ENCODE measurements at places on chromosomes 3 and 15.
A peak's percentile ranks its signal among the peaks of the same experiment; 100 is the strongest.

DNA sequence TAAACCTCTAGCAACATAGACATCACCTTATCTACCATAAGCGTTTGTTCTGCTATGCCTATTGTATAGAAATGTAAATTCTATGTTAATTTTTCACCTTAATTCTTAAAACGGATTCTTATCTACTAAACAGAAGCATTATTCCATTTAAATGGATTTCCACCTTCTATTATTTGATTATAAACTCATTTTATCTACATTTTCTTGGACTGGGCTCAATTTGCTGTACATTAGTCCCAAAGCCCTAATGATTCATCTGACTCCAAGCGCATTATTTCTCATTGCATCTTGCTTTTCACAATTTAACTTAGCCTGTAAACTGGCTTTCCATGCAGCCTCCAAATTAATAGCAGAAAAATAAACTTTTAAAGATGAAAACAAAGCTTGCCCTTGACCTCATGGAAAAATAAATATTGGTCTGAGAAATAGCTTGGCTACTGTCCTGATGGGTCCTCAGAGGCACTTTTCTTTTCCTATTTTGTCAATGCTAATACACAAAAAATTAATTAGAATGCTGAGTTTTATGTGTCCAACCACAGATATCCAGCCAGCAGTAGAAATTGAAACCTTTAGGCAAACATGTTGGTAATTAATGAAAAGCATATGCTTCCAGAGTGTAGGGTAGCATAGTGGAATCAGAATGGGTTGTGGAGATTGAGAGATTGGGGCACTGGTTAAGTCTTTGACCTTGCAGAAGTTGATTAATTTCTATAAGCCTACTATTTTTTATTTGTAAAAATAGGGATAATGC is 81.4 kb upstream of the CFAP20DC start:
- DNase-seq = no peak

GRCh38 chr3:40465111-40465407 is 7.9 kb downstream of the RPL14 start:
- DNase-seq = no peak

GRCh38 chr15:29812384-29812694 is 9.9 kb downstream of the TJP1 start:
- DNase-seq = no peak

- peak; percentile 74 for DNase-seq
Measured at GRCh38 chr15:84151205-84151931, 84.2 kb upstream of the GOLGA6L4 start.

- DNase-seq = no peak
Measured at GRCh38 chr3:7867587-7867986, 634.0 kb upstream of the LMCD1 start.

DNA sequence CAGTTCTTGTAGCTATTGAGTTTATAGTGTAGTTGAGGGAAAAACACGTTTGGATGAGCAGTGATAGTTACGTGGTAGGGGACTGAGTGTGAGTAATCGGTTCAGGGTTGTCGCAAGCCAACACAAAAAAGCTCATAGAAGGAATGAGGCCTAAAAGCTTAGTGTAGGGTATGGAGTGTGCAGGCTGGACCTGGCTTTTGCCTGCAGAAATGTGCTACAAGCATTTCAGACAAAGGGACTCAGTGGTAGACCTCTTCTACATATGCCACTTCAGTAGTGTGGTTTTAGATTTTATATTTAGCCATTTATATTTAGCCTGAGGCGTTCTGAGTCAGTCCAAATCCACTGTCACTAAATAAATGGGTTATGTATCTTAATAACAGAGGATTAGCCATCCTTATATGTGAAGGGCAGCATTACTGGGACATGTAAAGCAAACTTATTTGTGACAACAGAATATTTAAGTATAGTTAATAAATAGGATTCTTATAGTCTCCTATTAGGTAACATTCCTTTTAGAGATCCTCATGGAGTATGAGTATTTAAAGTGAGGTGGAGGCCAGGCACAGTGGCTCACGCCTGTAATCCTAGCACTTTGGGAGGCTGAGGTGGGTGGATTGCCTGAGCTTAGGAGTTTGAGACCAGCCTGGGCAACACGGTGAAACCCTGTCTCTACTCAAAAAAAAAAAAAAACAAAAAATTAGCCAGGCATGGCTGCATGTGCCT is 21.8 kb downstream of the ATP2C1 start:
- DNase-seq = no peak

DNA sequence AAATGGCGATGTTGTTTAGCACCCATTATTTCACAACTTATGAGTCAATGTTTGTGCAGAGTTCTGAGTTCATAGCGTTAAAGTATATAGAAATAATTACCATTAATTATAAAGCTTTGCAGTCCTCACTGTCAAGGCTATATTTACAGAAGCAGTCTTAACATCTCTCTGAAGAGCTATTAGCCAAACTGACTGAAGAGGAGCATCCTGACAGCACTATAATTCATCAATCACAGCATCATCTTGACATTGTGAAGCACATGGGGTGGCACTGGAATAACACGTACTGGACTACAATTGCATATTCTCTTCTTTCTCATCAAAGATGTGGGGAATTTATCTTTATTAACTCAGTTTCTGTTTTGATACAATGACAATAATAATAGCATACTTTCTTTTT is 260.6 kb upstream of the MME start:
- no peak for DNase-seq

DNA sequence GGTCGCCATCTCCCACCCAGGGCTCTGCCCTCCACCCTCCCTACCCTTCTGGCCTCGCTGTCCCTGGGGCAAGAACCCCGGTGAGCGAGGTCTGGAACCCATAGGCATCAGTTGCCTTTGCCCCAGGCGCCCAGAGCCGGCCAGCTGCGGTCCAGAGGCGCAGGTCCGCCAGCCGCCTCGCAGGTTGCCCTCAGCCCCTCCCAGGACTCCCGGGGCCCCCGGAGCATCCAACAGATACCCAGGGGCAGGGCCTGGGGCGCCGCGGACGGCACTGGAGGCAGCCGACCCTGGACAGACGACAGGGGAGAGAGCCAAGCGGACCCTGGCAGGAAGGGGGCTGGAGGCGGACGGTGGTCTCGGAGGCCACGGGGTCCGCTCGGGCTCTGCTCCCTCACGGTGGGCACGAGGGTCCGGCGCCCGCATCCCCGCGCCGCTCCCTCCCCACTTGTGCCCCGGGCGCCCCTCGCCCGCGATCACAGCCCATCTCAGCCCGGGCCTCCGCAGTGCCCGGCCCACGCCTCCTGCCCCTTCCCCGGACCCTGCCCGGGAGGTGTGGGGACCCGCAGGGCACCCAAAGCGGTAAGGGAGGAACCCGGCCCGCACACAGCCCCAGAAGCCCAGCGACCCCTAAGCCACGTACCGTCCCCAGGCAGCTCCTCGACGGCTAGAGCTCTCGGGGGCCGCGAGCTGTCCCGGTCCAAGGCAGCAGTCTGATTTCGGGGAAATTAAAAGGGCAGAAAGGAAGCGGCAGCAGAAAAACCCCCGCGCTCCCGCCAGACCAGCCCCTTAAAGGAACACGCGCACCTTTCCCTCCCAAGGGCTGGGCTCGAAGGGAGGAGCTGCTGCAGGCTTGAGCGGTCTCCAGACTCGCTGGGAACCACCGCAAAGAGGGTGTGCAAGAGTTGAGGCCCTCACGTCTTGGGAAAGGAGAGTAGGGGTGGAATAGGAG is at the start of gene HAPLN3:
Gene HAPLN3 (minus strand): TSS at position 726 of the 949 bp plus-strand sequence. CDS start 8,246 bp downstream, outside the sequence.
- DNase-seq = no peak

DNA sequence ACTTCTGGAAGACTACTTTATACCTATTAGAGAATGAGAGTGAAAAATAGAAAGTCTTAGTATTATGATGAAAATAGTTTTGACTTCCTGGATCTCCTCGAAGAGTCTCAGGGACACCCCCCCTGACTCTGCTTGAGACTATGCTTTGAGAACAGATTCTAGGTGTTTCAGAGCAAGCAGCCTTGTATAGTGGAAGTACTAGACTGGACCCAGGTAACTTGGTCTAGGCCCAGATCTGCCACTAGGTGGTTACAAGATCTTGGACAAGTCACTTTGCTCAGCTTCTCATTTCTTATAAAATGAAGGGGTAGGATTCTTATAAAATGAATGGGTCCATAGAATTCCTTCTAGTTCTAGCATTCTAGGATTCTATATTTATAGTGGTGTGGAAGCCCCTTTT is 9.1 kb downstream of the ABHD5 start:
- DNase-seq = no peak

DNA sequence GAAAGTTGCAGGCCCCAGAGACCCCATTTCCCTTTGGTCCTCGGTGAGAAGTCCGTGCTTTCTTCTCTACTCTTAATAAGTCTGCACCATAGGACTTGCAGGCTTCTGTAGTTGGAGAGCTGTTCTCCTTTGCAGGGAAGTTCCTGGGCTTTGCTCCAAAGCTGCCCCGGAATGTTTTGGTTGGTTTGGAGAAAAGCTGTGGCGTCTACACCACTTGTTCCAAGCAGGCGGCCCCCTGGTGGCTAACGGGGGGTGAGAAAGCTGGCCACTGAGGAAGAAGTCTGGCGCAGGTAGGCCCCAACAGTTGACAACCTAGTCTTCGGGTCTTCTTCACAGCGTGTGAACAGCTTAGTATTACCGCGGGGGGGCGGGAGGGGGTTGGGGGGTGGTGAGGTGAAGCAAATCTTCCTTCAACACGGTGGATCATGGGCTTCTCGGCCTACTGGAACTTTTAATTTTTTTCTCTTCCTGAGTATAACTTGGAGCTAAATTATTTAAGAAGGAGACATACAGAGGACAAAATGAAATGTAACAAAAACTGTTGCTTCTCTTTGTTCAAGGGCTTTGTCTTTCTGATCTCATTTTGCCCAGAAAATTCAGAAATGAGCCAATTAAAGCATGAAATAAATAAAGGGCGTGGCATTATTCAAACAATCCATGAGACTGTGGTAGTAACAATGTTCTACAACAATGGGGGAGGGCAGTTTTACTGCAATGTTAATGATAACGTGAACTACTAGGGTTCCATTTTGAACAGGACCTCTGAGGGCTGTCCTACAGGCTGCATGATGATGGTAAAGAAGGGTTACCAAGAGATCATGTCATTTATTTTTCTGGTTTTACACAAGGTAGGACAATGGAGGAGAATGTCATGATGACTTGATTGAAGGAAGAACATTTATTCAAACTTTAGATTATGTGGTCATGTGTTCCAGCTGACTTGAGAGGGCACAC is 2.2 kb upstream of the THRB start:
- DNase-seq = peak; percentile 42

DNA sequence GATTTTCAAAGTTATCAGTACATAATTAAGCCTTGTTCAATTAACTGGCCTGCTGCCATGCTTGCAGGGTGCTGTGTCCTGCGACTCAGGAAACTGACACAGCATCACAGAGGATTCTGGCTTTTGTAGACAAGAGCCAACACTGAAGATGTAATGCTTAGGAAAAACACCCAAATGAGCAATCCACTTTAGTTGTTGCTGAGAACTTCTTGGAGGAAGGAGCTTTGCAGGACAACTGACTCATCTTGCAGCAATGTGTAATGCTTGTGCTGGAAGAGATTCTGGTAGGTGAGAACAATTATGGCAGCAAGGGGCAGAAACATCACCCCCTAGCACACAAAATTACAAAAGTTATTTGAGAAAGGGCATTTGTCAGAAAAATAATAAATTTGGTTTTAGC is 67.6 kb downstream of the NLGN1 start:
- DNase-seq = no peak

DNA sequence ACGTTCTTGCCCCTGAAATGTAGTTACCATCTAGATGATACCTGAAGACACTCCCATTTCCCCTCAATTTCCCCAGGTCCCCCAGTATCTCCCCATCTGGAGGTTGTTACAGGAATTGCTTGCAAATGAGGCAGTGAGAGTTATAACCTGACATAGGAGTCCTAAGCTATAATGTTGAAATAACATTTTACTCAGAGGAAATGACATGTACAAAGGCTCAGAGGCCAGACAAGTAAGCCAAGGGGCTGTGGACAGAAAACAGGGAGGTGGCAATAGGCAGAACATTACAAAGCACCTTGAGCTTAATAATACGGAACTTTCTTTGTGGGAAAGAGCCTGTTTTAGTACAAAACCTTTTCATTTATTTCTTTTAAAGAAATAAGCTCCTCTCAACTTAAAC is 171.9 kb downstream of the FRMD5 start:
- DNase-seq = no peak

- no peak for DNase-seq
Measured at GRCh38 chr15:96328877-96329195, 1.7 kb upstream of the NR2F2 start.

DNA sequence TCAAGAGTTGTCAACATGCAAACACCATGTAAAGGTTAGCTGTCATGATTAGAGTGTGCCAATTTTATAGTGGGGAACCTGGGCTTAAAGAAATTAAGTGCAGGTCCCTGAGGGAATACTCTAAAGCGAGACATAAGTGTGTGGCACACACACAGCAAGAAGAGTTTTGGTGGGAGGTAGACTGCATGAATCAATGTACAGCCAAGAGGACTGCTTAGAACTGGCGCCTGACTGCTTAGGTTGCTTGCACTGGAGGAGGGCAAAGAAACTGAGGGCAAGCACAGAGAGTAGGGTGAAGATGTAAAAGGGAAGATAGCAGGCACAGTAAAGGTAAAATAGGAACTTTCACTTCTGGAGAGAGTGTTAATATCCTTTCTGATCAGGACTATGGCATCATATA is 184.9 kb downstream of the SOX2 start:
- DNase-seq = no peak

DNA sequence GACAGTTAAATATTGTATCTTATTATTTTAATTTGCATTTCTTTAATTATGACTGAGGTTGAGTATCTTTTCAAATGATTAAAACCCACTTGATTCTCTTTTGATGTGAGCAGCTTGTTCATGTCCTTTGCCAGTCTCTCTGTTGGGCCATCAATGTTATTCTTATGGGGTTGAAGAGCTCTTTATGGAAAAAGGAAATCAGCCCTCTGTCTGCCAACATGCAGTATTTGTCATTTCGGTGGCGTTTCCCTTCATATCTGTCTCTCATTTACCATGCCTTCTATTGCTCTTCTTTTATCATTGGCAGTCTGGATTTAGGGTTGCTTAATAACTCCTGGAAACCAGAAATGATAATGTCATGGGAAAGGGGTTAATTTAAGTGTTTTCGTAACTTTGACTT is 340.7 kb upstream of the DNAJC19 start:
- no peak for DNase-seq

- DNase-seq = no peak
Measured at GRCh38 chr15:83170474-83171165, 37.0 kb downstream of the HDGFL3 start.

- DNase-seq = no peak
Measured at GRCh38 chr3:180048840-180049239, 12.1 kb upstream of the PEX5L start.

DNA sequence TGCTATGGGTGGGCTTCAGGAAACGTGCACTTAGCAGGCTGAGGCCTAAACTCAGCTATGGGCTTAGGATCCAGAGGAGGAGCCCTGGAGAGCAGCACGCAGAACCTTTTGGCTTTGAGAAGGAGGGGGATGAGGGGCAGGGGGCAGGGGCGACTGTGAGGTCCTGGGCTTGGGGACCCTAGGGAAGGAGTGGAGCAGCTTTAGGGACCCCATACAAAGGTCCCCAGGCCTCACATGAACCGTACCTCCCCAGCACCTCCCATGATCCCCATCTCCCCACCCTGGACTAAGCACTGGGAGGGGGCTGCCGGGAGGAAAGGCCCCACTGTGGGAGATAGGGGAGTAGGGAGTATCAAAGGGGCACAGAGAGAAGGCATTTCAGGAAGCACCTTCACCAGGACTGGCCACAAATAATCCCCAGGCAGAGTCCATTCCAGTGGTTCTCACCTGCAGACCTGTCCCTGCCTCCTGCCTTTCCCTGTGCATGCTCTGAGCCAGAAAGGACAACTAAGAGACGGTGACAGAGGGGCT is 62.0 kb upstream of the KLF13 start:
- no peak for DNase-seq

GRCh38 chr3:108065096-108065495 is 25.7 kb downstream of the CD47 start:
- DNase-seq = no peak

All from left kidney (tissue), 8 donors.